CD14-positive monocyte (primary cell): ENCODE measurements at places on chromosomes 6 and 20. TPM values are rescaled to one million over a fixed set of nuclear protein-coding genes. Genes with fewer than 3 reads are reported as not detected.

The DLL1 gene
- polyA plus RNA-seq: not detected

The FAM83C gene
- not detected for polyA plus RNA-seq

The PNPLA1 gene
- polyA plus RNA-seq: 3.9 TPM

The ADGRB3 gene
- 0.05 TPM for polyA plus RNA-seq

The BMP6 gene
- 0.03 TPM in 1 of 2 replicates, not detected in the other for polyA plus RNA-seq
